ENCODE measurements at places on chromosomes 1 and 21. TPM values are rescaled to one million over a fixed set of nuclear protein-coding genes. Genes with fewer than 3 reads are reported as not detected.
A peak's percentile ranks its signal among the peaks of the same experiment; 100 is the strongest.

DNA sequence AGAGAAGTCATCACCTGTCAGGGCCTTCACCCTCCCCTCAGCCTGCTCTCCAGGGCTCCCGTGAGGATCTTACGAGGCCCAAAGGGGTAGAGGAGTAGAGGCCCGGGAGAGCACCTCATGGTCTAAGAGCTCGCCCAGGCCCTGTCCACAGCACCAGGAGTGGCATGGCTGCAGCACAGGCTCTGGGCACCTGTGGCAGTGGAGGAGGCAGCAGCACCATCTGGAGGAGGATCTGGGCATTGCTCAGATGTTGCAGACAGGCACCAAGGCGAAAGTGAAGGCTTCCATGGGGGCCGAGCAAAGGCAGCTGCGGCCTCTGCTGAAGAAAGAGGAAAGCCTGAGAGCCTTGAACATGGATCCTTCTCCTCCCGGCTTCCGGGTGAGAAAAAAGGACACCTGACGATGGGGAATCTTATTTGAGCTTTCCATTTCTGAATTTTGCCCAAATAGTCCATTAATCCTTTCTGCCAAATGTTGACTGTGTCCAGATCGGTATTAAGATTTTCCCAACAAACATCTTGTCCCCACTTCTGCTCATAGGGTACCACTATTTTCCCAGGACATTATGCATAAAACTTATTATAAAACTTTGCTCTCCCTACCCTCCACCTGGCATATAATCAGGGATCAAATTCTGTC lies 604.7 kb downstream of the PTPRC start:
- peak; percentile 39 for DNase-seq

GRCh38 chr1:230821346-230821745 lies 47.0 kb downstream of the C1orf198 start:
- no peak for DNase-seq

- no peak for DNase-seq
Observed at GRCh38 chr1:93591676-93592550, 89.7 kb downstream of the BCAR3 start.

- DNase-seq: peak; percentile 85
Observed at GRCh38 chr1:22832414-22832786, 121.8 kb downstream of the EPHB2 start.

PRR9 gene
- not detected for total RNA-seq

ADAMTS5 gene
- total RNA-seq: 3.9 TPM

PLA2G5 gene
- 9.8 TPM for total RNA-seq

MYOM3 gene
- not detected for total RNA-seq

DNA sequence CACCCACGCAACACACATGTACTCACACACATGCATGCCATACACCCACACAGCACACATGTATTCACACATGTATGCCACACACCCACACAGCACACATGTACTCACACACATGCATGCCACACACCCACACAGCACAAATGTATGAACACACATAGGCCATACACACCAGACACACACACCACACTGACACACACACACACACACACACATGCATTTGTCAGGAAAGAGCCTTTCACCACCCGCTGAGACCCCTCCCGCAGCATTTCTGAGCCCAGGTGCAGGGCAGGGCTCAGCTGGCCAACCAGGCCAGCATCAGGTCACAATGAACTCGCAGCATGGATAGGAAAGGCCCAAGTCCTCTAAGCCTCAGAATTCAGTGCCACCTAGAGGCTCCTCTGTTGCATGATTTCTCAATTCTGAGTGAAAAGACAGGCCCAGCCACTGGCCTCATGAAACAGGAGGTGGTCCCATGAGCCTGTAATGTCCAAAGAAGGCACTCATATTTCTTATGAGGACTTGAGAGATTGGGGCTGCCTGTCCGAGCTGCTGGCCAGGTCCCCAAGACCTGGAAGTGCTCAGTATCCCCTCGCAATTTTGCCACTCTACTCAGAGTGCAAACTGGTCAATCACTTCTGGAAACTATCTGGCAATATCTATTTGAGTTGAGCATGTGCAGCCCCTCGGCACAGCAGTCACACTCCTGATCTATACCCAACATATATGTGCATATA lies 57.3 kb downstream of the PSMG1 start:
- DNase-seq: peak; percentile 85

DNA sequence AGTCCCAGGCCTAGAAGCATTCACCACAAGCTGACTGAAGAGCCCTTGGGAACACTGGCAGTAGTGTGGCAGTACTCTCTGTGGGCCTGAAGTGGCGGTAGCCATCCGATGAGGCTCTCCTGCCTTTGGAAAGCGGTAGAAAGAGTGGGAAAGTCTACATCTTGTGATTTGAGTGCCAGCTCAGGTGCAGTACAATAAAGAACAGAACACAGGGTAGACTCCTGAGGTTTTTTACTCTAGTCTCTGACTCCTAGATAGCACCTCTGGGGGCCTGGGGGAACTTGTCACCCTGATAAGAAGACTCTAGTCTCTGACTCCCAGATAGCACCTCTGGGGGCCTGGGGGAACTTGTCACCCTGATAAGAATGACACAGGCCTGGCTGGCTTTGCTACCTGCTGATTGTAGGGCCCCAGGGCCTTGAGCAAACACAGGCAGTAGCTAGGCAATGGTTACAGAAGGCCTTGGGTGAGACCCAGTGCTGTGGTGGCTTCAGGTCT lies 18.0 kb upstream of the IL20 start:
- DNase-seq: no peak

GRCh38 chr1:16383888-16384287 lies 16.8 kb downstream of the SZRD1 start:
- no peak for DNase-seq

AADACL3 gene
- not detected for total RNA-seq

- no peak for DNase-seq
Observed at GRCh38 chr1:38133756-38134155, 87.2 kb upstream of the POU3F1 start.

Data from fibroblast of lung (primary cell).